ENCODE measurements at places on chromosomes 2 and 18.

DNA sequence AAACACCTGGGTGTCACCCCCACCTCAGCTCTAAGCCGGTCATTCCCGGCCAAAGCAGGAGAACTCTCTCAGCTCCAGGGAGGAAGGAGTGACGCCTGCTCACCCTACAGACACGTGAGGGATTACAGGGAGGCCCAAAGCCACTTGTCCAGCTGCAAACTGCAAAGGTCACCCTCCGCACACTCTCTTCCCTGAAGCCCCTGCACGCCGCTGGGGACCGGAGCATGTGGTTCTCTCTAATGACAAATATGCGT, 108.0 kb upstream of the ID2 start:
- DNase-seq, result no peak

DNA sequence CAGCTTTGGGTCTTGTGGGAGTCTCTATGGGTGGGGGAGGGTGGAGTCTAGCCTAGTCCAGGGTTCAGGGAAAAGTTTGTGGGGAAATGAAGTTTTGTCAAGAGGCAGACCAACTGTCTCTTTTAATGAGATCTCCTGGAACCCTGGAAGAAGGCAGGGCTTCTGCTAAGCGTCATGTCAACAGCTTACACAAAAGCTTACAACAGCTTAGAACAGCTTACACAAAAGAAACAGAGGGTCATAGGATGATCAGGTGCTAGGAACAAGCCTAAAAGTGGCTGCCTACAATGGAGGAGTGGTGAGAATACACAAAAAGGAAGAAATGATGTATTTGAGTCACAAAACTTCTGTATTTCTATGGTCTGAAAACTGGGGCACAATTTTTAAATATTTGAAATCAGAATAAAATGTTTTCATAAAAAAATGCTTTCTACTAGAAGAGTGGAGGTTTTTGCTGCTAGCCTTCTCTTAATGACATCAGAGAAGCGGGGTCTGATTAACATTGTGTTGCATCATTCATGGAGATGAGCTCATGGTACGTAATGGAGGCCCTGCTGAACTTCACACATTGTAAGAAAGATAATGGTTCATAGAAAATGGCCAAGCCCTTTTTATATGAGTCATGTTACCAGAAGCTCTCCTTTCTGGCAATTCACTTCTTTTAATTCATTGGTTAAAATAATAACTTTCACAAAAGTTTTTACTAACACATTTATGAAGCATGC, 351.0 kb downstream of the PIK3C3 start:
- no peak for DNase-seq

GRCh38 chr2:105187531-105187930, 54.0 kb upstream of the GPR45 start:
- no peak for DNase-seq

DNA sequence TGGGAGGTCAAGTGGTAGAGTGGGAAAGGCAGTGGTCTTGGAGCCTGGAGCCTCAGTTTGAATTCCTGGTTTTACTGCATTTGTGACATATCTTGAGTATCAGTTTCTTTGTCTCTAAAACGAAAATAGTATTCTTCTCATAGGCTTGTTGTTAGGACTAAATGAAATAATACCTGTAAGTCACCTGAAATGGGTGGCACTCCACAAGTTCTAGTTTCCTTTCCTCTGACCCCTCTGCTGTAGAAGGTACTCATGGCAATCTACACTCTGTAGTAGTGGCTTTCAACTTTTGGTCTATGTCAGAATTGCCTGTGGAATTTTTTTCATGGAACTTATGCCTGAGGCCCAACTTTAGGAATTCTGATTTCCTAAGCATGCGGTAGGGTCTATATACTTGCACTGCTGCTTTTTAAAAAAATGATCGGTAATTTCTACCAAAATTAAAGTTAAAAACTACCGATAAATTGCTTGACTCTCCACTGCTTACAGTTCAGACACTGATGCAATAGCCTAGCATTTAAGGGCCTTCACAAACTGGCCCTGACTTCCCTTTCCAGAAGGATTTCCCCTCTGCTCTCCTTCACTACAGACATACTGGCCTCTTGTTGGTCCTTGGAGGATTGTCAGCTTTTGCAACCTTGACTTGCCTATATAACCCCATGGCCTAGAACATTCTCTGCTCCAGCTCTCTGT, 47.2 kb downstream of the PLEK start:
- no peak for DNase-seq

- DNase-seq, result no peak
These were observed 69.6 kb upstream of the ALPP start for GRCh38 chr2:232308986-232309385.

DNA sequence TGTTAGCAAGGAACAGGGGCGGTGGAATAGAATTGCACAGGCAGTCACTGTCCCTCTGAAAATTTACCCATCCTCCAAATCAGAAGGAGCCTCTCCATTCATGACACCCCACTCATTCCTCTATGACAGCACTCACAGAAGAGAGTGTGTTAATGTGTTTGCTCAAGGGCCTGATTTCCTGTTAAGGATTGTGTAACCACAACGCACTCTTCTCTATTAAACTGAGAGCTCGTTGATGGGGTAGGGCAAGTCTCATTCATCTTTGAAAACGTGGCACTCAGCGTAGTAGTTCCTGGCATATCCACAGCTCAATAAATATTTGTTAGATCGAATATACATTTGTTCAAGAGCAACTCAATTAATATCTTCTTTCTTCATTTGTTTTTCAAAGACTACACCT, 106.4 kb downstream of the VAPA start:
- DNase-seq, result peak; percentile 59

- DNase-seq, result no peak
These were observed 841.8 kb downstream of the SLC4A3 start for GRCh38 chr2:220469201-220469600.

- DNase-seq, result no peak
These were observed 298.8 kb downstream of the TNS1 start for GRCh38 chr2:217703999-217704398.

GRCh38 chr2:74864728-74865722, 31.1 kb downstream of the HK2 start:
- DNase-seq, result no peak

GRCh38 chr2:71067567-71068217, 756 bp upstream of the NAGK start:
- no peak for DNase-seq

GRCh38 chr2:20962939-20963557, 80.8 kb downstream of the APOB start:
- DNase-seq, result peak; percentile 15

- DNase-seq, result no peak
These were observed 20.4 kb upstream of the ERCC3 start for GRCh38 chr2:127314193-127314988.

- DNase-seq, result no peak
These were observed at the start of gene B4GALT6 for GRCh38 chr18:31684279-31685096. TSS of gene B4GALT6 (minus strand) at chr18:31684581. CDS start at chr18:31684426, 155 bp downstream.

DNA sequence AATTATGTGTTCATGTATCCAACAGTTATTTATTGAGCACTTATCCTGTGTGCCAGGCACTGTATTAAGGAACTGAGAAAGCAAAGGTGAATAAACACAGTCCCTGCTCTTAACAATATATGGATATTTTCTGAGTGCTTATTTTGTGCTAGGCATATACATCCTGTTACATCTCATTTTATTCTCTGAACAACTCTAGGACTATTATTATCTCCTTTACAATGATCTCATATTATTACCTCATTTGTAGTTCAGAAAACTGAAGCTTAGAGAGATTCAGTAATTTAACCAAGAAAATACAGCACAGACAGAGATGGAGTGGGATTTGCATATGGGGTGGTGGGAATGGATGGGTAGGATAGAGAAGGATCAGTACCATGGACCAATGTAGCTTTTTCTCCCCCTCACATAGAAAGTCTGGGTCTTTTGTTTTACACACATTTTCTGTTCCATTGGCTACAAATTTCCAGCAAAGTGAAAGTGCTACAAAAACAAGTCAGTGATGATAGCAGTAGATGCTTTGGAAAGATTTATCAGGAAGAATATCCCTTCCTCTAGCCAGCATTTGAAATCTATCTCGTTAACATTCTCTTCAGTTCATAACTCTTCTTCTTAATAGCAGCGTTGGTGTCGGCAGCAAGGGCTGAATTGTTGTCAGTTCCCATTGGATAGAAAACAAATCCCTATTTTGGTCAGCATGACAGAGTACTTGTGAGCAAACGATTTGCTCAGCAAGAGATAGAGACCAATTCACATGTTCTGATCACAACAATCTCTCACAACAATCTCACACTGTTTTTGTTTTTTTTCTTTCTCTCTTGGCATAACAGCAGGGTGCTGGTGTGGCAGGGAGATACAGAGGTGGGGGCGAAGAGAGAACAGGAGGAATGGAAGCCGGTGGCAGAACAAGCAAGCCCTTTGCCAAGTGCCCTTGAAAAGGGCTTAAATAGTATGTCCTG, 102.2 kb upstream of the KCTD1 start:
- no peak for DNase-seq

DNA sequence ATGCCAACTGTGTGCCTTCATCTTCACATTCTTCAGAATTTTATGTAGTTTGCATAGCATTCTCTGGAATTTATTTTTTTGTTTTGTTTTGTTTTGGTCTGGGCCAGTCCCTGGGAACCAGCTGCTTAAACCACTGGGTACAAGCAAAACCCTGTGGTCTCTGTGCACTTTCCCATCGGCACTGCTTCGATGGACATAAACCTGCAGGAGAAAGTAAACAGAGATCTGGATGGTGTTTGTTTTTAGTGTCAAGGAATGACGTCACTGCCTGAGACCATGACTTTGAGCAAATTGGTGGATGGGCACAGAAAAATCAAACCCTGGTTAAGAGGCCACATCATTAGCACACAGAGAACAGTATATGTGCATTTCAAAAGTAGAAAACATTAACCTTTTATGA, 64.7 kb upstream of the RASGRP3 start:
- DNase-seq, result no peak

DNA sequence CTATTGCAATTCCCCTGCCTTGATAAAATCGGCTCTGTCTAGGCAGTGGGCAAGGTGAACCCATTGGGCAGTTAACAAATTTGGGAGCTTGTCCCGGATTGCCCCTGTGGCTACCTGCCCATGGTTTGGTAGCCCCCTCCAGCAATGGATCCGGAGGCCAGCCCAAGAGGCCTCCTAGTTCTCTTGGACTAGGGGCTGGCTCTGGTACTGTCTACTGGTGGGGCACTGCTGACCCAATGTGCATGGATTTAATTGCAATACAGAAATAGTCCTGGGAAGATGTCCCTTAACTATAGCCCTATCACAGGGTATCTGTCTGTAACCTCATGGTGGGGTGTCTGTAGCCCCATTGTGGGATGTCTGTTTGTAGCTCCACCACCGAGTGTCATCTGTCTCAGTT, 37.5 kb upstream of the SH3RF3 start:
- DNase-seq, result no peak

- no peak for DNase-seq
These were observed 20.0 kb downstream of the LANCL1 start for GRCh38 chr2:210456571-210456970.

DNA sequence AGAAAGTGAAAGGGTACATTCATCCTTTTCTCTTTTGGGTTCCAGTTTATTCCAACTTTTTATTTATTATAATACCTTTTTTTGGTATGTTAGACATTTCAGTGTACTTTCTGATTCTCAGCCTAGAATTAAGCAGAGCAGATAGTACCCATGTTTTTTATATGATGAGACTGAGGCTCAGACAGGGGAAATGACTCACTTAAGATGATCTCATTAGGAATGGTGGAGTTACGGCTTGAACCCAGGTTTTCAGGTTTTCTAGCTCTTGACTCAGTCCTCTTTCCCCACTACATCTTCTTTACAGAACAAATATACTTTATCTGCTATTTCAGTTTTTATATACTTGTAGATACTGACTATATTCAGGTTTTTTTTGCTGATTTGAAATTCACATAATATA, 51.7 kb upstream of the OTX1 start:
- no peak for DNase-seq

- DNase-seq, result no peak
These were observed 189.4 kb downstream of the ALK start for GRCh38 chr2:29731948-29732347.

- no peak for DNase-seq
These were observed 45.6 kb upstream of the SALL3 start for GRCh38 chr18:78934003-78934402.

DNA sequence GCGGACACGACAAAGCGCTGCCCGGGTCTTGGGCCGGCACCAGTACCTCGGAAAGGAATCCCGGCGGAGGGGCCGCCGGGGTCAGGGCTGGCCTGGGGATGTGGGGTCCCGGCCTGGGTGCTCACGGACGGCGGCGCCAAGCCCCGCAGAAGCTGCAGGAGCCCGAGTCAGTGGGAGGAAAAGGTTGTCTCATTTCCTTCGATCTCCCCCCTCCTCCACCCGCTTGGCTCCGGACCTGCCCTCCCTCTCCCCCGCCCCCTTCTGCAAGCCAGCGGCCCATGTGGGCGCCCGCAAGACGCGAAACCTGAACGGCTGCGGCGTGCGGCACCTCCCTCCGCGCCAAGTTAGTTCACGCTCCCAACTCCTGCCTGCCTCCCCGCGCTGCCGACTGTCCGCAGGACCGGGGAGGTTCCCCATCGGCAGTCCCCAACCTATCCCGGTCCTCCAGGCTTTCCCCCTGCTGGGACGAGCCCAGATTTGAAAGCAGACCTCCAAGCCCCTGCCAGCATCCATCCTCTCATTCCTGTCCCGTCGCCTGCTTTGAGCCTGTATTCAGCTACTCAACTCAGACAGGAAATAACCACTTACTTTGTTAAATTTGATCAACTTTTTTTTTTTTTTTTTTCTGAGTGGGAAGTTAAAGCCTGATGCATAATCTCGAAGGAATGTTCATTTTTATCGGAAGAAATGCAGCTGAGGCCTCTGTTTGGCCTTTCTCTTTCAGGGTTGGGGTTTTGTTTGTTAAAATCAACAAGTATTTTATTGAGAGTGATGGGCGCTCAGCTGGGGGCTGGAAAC, at the start of gene EVA1A:
EVA1A (minus strand) TSS at position 172 of the 798 bp plus-strand sequence. CDS start 42,799 bp downstream, outside the sequence.
- DNase-seq, result no peak

DNA sequence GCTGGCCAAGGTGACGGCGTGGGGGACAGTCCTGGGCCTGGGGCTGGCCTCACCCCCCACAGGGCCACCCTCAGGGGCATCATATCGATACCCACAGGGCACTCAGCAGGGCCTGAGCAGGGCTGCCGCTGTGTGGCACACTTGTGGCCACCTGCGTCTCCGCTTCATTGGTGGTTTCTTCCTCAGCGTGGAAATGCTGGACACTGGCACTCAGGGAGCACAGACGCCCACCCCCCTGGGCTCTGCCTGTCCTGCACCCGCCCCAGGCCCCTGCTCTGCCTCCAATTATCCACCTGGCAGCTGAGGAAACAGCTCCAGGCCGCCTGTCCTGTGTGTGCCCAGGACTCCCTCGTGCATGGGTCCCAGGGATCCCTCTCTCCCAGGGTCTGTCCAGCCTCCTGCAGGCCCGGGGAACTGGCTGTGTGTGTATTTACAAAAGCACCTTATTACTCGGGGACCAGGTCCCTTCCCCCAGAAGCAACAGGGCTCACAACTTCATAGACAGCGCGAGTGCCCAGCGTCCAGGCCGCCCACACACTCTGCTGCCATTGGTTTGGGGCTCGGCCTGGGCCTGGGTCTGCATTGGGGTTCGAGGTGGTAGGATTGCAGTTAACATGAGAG, 13.1 kb downstream of the CROCC2 start:
- DNase-seq, result no peak

- no peak for DNase-seq
These were observed 238.5 kb upstream of the RGPD4 start for GRCh38 chr2:107588181-107588580.
